Psoas muscle (tissue), 8 donors: ENCODE measurements at places on chromosomes 13 and 19.

- no peaks in the 10 kb centered on the region for H3K4me1 ChIP-seq
- no peaks in the 10 kb centered on the region for H3K27me3 ChIP-seq
- H3K36me3 ChIP-seq: no peaks in the 10 kb centered on the region
- no peak for DNase-seq
These were observed 133.8 kb downstream of the PDS5B start for GRCh38 chr13:32720026-32720425.

- H3K4me1 ChIP-seq: peaks cover 4% of the 10 kb centered on the region
- H3K4me3 ChIP-seq: no peak overlapping the region
- no peak overlapping the region for H3K27ac ChIP-seq
- peaks cover 5% of the 10 kb centered on the region for H3K27me3 ChIP-seq
- DNase-seq: no peak
These were observed 65.0 kb downstream of the FGF9 start for GRCh38 chr13:21735701-21736401.

DNA sequence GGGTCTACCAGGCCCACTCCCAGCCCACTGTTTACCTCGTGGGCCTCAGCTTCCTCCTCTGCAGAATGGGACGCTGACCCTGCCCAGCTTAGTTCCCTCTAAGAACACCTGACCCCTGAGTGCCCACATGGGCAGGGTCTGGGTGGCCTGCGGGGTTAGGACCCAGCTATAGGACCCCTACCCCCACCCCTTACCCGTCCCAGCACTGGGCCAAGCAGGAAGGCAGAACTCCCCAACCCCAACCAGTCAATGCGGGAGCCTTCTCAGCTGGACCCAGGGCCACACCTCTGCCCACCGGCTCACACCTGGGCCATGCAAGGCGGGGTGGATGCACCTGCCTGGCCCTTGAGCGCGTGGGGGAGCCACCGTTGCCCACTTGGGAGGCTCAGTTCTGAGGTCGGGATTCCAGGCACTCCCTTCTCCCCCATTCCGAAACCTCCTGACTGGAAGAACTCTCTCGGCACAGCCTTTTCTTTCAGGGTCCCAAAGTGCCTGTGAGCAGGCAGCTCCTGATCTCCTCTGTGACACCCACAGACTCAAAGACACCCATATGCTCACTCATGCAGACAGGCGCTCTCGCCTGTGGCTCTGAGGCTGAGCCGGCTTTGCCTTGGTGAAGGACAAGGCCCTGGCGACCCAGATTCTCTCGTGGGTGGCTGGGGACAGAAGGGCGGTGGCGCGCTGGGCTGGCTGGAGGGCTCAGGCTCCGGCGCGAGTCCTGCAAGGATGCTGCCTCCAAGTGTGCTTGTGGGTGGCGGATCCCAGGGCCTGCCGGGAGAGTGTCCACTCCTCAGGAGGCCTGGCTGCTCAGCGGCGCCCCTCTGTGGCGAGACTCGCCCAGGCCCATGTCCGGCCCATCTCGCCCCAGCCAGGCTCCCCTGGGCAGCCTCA, 27.9 kb upstream of the PARP4 start:
- H3K4me3 ChIP-seq: no peak overlapping the region
- no peaks in the 10 kb centered on the region for H3K27me3 ChIP-seq
- H3K36me3 ChIP-seq: no peaks in the 10 kb centered on the region
- H3K4me1 ChIP-seq: no peaks in the 10 kb centered on the region
- DNase-seq: no peak

GRCh38 chr19:15998166-15998565, 49.4 kb downstream of the OR10H4 start:
- H3K27me3 ChIP-seq: no peaks in the 10 kb centered on the region
- H3K27ac ChIP-seq: no peak overlapping the region
